ENCODE measurements at places on chromosomes 2 and 18.

- DNase-seq = no peak
Measured at GRCh38 chr2:200109421-200109820, 154.0 kb downstream of the MAIP1 start.

- DNase-seq = no peak
Measured at GRCh38 chr2:233261819-233262555, 10.5 kb downstream of the ATG16L1 start.

- DNase-seq = no peak
Measured at GRCh38 chr2:23404426-23404825, 19.4 kb downstream of the KLHL29 start.

DNA sequence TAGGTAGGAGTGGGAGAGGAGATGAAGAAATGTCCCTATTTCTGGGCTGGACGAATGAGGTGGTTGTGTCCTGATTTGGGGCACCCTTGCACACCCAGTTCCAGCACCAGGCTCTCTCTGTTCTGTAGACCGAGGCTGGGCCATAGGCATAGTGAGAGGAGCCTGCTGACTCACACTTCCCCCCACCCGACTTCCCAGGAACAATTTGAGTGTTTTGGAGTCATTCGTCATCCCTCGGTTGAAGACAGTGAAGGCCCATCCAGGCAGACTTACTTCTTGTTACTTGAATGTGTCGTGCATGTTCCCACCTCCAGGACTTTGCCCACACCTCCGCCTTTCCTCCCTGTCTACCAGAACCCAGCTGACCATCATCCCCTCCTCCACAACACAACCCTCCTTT lies 179.1 kb downstream of the HAUS1 start:
- DNase-seq = no peak

DNA sequence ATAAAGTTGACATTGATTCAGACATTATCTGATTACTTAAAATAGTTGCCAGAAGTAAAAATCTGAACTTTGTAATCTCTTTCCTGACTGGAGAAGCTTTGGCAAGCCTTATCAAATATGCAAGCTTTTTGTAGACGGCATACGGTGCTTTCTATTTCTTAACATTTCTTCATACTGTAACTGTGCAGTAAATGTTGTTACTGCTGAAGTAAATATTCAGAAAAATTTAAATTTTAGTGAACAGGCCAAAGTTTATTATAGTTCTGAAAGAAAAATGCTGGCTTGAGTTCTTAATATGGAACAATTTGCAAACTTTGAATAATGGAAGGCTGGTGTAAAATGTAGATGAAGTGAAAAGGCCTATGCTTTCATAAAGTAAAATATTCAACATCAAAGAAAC lies 1.8 kb downstream of the TTN start:
- DNase-seq = no peak

GRCh38 chr2:176976736-176977685 lies 235.6 kb upstream of the HNRNPA3 start:
- no peak for DNase-seq

DNA sequence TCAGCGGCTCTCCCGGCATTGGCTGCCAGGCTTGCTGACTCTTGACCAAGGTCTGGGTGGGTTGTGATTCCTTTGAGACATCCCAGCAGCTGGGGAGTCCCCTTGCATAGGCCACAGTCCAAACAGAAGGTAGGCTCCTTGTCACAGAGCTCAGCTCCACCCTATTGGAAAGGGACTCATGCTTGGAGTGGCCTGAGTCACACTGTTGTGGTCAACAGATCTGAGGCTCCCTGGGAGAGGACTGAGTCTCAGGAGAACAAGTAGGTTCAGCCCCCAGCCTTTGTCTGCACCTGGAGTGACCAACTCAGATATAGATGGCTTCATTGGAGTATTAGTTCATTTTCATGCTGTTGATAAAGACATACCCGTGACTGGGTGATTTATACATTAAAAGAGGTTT lies 32.1 kb upstream of the SH3BP4 start:
- DNase-seq = no peak

- no peak for DNase-seq
Measured at GRCh38 chr2:1132328-1132969, 181.8 kb downstream of the SNTG2 start.

DNA sequence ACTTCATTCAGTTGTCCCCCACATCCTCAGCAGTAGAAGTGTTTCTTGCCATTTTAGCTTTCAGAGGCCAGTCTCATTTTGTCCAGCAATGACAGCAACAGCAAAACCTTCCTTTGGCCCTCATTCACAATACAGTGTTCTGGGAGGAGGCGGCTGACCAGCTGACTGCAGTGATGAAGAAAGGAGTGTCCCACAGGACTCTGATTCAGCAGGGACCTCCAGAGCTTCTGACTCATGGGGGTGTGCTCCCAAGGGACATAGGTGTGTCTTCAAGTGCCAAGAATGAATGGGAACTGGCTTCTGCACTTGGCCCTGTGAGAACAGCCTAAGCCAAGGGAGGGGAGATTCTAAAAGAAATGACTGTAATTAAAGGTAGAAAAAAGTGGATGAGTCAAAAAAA lies 147.0 kb upstream of the PELI1 start:
- DNase-seq = no peak

GRCh38 chr2:161369311-161369710 lies 46.8 kb upstream of the TBR1 start:
- DNase-seq = no peak

GRCh38 chr18:77320971-77321559 lies 71.4 kb downstream of the GALR1 start:
- DNase-seq = no peak

DNA sequence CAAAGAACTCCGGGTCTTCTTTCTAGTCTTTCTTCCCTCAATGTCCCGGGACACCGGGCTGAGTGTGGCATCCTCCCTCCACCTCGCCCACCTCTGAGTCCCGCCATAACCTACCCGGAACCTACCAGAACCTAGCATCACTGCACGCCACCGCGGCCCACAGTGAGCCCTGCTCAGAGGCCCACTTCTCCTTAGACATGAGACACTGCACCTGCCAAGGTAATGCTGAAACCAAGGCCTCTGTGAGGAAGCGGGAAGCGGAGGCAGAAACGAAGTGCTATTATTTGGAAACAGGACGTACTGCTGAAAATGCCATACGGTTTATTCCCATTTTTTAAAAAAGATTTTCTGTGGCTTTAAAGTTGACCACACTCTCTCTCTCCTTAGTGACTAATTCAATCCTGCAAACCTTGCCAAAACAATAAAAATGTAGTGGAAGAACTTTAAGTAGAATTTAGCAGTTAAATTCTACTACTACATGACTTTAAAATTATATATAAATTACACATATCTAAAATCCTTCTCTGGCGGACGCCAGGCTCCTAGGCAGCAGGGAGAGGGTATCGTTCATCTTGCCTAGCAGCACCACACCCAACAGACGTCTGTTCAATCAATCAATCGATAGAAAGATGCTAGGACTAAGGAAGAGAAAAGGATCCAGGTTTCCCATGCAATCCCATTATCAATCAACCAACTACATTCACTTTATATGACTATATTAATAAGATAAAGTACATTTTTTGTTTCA lies 82.0 kb downstream of the ZNF516 start:
- no peak for DNase-seq

DNA sequence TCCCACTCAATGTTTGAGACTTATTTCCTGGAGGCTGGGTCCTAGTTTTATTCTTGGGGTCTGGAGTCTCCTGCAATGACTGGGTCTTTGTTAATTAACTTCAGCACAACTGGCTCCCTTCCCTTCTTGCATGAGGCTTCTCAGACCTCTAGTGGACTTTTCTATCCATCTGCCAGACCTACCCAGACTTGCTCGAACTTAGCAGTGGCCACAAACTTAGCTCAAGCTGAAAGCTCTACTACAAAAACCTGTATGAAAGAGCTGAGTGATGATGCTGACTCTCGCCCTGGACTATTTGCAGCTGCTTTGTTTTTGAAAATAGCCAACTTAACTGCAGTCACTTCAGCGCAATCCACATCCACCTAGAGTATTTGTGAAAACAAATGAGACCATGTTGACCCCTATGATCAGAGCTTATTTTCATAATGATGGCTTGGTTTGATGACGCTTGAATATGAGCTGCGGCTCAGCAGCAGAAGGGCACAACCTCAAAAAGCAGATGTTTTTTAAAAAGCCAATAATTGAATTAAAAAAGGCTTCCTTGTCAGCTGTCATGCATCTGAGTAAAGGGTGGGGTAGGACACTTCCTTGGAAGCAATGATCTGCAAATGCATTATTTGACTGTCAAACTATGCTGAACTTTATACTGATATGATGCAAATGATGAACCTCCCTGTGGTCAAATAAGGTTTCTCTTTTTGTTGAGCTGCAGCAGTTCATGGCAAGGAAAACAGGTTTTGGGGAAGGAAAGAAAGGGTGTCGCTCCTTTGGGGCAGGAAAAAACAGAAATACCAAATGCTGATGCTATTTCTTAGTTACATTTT lies 10.6 kb upstream of the ANXA4 start:
- DNase-seq = no peak

- DNase-seq = no peak
Measured at GRCh38 chr2:230748087-230748486, 35.4 kb downstream of the CAB39 start.

- no peak for DNase-seq
Measured at GRCh38 chr2:45782986-45783385, 131.5 kb downstream of the PRKCE start.

DNA sequence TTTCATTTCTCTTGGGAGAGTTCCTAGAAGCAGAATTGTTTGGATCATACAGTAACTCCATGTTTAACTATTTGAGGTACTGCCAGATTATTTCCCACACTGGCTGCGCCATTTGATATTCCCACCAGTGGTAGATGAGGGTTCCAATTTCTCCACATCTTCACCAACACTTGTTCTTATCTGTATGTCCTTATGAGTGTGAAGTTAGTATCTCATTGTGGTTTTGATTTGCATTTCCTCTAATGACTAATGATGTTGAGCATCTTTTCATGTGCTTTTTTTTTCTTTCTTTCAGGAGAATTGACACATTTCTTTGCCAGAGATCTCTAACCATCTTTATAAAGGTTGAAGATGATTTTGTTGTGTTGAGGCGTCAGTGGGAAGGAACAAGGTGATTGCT lies 4.1 kb upstream of the MGAT5 start:
- no peak for DNase-seq

GRCh38 chr2:15521641-15522181 lies 39.4 kb downstream of the NBAS start:
- no peak for DNase-seq

DNA sequence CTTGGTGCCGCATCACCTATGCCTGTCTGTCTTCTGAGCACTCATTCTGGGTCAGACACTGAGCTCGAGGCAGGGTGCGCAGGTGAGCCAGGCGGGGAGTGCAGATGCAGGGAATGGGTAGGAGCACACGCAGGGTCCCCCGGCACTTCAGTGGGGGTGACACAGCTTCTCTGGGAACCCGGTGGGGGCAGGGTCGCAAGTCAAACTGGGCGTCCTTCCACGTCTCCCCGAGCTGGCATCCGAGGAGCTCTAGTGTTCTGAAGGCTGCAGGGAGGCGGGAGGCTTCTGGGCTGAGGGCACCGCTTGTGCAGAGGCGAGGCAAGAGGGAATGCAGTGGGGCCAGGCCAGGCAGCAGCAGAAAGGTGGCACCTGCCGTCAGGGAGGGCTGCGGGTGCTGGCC lies 86.0 kb downstream of the DGKD start:
- no peak for DNase-seq

- DNase-seq = no peak
Measured at GRCh38 chr2:75290600-75291150, 91.4 kb upstream of the TACR1 start.

GRCh38 chr2:23513872-23514793 lies 129.2 kb downstream of the KLHL29 start:
- DNase-seq = no peak

DNA sequence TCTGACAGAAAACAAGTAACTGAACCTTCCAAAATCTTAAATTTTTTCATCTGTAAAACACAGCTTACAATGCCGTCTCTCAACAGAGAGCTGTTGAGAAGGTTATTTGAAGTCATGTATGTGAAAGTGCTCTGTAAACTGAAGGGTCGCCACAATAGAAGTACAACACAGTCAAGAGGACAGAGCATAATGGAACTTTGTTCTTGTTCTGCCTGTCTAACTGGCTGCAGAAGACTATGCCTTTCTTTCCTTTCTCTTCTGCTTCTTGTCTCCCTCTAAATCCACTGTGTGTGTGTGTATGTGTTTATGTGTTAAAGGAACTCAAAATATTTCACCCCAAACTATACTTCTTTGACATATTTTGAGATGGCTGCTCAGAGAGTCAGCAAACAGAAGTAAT lies 365.8 kb upstream of the RND3 start:
- no peak for DNase-seq

DNA sequence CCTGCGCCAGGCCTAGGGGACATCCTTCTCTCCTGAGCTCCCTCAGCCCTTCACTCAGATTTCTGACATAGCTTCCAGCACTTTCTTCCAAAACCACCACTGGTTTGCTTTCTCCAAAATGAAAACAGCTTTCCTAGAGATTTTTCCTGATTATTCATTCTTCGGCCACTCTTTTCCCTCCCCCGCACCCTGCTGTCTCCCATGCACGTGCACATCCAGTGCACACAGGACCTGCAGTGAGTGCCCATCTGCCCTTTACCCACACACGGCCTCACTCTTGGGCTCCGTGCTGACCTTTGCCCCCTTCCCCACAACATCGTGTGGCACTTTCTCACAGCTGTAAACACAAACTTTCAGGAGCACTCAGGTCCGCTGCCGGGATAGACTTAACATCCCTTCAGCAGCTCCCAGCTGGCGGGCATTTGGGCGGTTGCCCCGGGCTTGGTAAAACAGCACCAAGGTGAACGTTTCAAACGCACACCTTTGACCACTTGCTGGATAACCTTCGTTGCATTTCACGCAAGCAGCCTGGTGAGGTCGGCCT lies 25.8 kb downstream of the KIF1A start:
- no peak for DNase-seq

GRCh38 chr18:58966704-58967103 lies 102.0 kb downstream of the ZNF532 start:
- DNase-seq = no peak

DNA sequence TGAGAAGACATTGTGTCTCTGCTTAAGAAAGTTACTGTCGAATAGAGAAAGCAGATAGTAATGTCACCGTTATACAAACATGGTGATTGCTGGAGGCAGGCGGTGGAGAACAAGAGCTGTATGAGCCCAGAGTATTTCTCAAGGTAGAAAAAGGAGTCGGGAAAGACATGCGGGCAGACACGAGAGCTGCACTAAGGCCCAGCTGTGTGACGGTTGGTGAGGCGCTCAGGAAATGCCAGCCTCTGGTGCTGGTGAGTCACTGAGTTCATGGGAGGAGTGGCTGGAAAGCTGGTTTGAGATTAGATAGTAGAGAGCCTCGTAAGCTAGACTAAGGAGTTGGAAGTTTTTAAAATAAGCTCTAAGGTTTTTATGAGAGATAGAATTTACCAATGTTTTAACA lies 390.9 kb upstream of the TRIB2 start:
- no peak for DNase-seq

DNA sequence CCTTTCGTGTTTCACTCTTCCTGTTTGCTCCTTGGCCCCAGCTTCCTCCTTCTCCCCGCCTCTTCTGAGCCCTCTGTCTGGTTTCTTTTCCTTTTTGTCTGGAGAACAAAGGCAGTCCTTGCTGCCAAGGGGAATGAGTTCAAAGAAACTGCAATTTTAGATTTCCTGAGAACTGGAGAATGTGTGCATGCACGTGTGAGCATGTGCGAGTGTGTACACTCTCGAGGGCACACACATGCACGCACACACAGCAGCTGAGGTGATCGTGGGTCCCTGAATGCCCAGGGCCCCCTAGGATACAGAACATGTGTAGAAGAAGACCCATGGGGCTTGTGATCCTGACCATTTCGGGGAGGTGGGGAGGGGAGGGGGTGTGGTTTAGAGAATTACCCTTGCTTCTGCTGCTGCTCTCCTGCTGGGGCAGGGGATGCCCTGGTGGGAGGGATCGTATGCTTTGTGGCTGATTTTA lies 151.8 kb downstream of the DYSF start:
- DNase-seq = no peak

All from CD4-positive, alpha-beta T cell treated with Interleukin-1 beta for 1 hour (primary cell).